ENCODE measurements at places on chromosomes 3 and 15. TPM values are rescaled to one million over a fixed set of nuclear protein-coding genes. Genes with fewer than 3 reads are reported as not detected.

Gene ROPN1
- not detected for total RNA-seq

GRCh38 chr3:15637131-15637951, 35.8 kb downstream of the BTD start:
- peak; percentile 77 for DNase-seq

Gene GPR62
- not detected for total RNA-seq

Gene C3orf85
- total RNA-seq = not detected

Gene HOMER2
- 40.4 TPM for total RNA-seq

GRCh38 chr15:63908281-63908680, 74.5 kb upstream of the HERC1 start:
- DNase-seq = no peak

Gene CHRD
- total RNA-seq = 1.8 TPM

- no peak for DNase-seq
Observed at GRCh38 chr3:128740621-128741020, 14.6 kb downstream of the RAB7A start.

DNA sequence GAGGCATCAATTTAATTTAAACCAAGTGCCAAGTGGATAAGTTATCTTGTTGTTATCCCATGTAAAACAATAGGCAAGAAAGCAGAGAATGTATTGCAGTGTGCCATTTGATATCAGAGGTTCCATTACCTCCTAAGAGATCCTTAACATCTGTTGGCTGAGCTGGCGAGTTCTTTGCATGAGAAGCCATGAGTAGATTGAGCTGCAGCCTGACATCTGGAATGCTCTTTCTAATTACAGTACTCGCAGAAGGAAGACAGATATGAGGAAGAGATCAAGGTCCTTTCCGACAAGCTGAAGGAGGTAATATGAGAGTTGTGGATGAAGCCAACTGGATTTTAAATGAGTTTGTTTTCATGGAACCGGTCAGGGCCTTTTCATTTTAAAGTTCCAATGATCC, 19.4 kb downstream of the TPM1 start:
- DNase-seq = no peak

Gene PLSCR5
- not detected for total RNA-seq

Gene RAF1
- total RNA-seq = 84.4 TPM

Gene RHCG
- total RNA-seq = not detected

- DNase-seq = no peak
Observed at GRCh38 chr3:48679411-48680391, 6.0 kb downstream of the NCKIPSD start.

Gene HYKK
- total RNA-seq = 13.9 TPM

GRCh38 chr15:48414015-48414414, 82.8 kb downstream of the DUT start:
- DNase-seq = no peak

Gene CDC25A
- 42.5 TPM for total RNA-seq

GRCh38 chr15:58467121-58467721, 35.4 kb downstream of the LIPC start:
- peak; percentile 41 for DNase-seq

DNA sequence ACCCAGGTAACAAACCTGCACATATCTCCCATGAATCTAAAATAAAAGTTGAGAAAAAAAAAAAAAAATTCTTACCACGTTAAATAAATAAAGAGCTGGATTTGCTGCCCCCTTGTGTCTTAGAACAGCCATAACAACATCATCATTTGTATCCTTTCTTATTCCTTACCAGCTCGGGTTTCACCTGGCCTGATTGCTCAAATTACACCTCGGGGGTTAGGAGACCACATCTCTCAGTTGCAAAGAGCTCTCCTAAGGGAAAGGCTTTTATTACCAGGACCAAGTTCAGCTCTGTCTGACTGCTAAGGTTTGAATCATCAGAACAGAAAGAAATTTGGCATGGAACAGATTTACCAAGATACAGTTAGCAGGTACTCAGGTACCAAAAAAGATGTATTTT, 25.8 kb upstream of the RPL39L start:
- DNase-seq = peak; percentile 64

GRCh38 chr3:61730056-61730455, 168.7 kb downstream of the PTPRG start:
- DNase-seq = no peak

- DNase-seq = no peak
Observed at GRCh38 chr3:120100711-120101110, 6.5 kb upstream of the GSK3B start.

GRCh38 chr3:180420804-180421203, 181.2 kb upstream of the TTC14 start:
- DNase-seq = no peak

- no peak for DNase-seq
Observed at GRCh38 chr3:184780981-184781515, 30.9 kb upstream of the VPS8 start.

Gene RAB6B
- 4.3 TPM for total RNA-seq

Gene CDV3
- total RNA-seq = 92.7 TPM

All from G401 (cell line).